ENCODE measurements at places on chromosomes 6 and 20.

GRCh38 chr20:8330785-8331695 lies 199.0 kb downstream of the PLCB1 start:
- DNase-seq: no peak

- no peak for DNase-seq
These were observed 47.2 kb downstream of the SLC9A8 start for GRCh38 chr20:49859807-49860206.

DNA sequence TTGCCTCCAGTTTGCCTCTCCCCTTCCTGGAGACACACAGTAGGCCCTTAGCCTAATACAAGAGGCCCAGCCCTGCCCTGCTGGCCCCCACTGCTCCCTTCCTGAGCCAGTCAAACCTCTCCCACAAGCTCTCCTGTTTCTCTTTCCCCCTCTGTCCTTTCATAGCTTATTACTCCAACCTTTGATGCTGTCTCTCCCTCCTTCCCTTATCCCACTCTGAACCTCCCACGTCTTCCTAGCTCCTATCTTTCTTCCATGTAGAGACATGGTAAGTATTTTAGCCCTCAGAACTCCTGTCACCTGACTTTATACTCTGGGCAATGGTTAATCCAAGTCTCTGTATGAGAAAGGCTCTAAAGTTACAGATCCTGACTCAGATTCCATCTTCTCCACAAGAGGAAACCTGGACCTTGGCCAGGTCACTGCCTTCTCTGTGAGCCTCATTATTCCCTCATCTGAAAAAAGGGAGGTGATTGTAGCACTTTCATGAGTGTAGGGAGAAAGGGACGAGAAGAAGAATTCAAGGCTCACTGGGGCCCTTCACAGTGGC lies 6.7 kb downstream of the TGIF2 start:
- no peak for DNase-seq

DNA sequence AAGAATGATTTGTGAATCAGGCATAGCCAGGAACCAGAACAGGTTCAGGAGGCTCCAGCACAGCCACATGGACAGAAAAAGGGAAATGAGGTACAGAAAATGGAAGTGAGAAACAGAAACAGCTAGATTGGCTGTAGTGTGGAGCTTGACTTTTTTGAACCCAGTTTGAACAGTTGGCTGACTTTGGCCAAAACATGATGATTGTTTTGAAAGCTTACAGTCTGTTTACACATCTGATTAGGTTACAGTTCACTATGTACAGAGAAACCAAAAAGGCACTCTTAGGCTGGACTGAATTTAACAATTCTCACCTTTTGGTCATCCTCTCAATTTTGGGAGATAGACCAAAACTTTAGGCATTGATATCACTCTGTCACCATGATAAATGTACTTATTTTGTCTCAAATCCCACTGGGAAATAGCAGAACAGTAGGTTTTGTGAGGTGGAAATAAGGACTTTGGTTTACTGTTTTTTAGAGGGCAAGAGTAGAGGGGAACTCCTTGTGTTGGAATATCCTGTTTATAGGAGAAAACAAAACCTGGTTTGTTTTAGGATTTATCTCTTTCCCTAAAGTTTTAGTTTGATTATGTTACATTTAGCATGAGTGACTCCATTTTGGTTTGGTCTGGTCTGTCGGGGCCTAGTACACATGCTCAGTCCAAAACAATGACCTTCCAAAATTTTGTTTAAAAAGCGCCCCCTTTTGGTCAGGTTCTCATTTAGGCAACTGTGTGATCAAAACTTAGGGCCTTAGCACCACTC lies 123.1 kb downstream of the OLIG3 start:
- DNase-seq: no peak

DNA sequence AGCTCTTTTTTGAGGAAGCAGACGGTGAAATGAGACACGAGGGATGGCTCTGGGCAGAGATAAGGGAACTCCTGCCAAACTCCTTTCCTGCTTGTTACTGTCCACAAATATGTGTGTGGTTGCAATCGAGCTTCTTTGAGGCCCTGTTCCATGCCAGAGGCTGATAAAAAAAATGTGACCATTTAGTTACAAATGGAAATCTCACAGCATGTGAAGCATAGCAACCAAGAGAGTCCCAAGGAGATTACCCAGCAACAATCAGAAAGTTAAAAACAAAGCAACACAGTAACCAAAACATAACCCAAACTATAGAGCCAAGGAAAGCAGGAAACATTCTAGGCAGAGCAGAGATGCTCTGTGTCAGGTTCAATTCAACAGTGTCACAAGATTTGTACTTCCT lies 35.4 kb upstream of the HMGN3 start:
- DNase-seq: no peak

DNA sequence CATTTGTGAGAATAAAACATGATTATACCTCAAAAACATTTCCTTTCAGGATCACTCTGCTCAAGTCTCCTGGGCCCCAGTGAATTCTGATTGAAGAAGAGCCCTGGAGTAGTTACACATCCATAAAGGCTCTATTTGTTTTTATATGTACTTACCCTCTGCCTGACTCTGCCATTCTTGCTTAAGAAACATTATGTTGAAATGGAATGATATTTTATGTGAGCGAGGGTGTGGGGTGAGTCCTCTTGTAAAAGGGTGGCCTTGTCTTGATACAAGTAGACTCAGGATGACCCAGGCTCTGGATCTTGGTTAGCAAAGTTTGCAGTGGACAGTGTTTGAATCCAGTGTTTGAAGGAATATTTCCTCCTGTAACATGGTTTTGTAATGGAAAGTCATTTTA lies 215.4 kb upstream of the PREP start:
- DNase-seq: no peak

DNA sequence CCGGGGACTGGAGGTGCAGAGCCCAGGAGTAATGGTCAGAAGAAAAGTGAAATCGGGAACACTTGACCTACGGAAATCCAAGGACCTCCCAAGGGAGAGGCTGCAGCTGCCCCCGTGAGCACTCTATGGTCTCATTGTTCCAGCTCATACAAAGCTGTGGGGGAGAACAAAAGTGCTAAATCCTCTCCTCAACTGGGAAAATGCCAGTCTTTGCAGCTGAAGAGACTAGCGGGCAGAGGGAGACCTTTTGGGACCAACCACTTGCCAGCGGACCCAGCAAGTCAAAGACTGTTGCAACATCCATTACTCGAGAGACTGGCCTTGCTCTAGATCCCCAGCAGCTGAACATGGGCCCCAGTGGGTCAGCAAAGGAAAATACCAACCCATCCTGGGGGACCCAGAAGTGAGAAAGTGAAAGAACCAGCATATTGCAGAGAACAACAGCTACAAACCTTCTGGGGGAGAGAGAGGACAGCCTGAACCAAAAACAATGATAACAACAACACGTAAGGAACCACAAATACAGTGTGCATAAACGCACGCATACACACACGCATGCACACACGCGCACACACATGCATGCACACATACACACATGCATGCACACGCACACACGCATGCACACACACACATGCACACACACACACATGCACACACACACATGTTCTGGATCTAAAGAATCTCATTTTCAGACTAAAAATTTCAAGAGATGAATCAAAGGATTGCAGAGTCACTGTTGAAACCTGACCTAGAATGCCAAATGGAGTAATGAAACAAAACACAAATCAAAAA lies 24.7 kb upstream of the ELMO2 start:
- DNase-seq: no peak

GRCh38 chr20:59299945-59300332 lies 472 bp upstream of the EDN3 start:
- DNase-seq: no peak

DNA sequence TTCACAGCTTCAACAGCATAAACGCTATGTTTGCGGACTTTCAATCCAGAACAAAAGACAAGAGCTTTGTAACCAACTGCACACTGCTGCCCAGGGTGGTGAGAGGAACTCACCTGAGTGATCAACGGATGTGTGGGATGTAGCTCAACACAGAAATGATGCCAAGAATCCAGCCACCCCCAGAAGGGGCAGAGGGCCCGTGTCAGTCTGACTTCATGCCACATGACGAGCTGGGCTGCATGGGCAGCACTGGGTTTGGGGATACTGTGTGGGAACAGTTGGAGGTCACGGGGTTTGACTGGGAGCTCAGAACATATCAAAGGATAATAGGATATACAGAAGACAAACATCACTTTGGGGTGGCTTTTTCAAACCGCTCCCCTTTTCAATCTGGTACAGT lies 79.4 kb upstream of the TRAF3IP2 start:
- no peak for DNase-seq

DNA sequence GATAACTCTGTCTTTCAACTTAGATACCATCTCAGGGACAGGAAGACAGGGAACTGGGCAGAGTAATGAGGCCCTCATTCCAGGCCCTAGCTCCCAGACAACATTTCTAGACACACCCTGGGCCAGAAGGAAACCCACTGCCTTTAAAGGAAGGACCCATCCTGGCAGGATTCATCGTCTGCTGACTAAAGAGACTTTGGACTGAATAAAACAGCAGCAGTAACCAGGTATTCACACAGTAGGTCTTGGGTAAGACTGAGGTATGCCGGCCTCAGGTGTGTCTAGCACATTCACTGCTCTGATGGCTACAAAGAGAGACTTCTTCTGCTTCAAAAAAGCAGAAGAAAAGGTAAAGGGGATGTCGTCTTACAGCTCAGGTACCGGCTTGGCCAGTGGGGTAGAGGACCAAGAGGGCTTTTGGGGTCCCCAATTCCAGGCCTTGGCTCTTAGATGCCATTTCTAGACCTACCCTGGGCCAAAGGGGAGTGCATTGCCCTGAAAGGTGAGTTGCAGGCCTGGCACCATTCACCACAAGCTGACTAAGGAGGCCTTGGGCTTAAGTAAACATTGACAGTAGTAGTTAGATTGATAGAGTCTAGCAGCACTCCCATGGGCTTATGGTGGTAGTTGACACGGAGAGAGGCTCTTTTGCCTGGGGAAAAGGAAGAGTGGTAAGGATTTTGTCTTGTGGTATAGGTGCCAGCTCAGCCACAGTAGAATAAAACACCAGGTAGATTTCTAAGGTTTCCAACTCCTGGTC lies 13.4 kb downstream of the SNX14 start:
- no peak for DNase-seq

DNA sequence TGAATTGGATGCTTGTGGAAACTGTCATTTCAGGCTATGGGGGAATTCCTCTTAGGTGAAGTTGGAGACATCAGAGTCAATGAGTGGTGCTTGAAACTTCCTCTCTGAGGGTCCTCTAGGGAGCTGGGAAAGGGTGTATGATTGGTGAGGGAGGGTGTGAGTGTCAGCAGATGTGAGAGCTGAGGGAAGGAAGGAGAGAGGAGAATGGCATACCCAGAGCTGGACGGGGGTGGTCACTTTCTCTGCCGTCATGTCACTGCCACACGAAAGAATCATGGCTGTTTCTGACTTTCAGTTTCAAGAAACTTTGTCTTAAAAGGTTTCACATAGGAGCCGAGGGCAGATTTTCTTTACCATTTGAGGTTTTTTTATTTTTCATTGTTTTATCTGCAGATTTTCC lies 50.3 kb downstream of the DEK start:
- no peak for DNase-seq

DNA sequence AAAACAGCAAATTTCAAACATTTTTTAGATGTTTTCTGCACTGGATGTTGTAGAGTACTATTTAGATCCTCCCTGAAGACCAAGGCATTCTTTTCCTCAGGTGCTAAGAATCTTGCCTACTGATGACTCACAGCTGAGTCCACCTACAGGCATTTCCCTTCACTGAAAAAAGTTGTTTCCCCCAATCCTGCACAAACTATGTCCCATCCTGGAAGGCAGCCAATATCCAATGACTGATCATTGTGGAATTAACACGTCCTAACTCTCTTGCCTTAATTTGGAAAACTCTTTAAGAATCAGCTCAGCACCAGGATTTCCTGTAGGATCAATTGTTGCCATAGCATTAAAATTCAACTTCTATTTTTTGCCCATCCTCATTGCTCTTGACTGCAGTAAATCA lies 268.4 kb upstream of the IRAK1BP1 start:
- DNase-seq: no peak

DNA sequence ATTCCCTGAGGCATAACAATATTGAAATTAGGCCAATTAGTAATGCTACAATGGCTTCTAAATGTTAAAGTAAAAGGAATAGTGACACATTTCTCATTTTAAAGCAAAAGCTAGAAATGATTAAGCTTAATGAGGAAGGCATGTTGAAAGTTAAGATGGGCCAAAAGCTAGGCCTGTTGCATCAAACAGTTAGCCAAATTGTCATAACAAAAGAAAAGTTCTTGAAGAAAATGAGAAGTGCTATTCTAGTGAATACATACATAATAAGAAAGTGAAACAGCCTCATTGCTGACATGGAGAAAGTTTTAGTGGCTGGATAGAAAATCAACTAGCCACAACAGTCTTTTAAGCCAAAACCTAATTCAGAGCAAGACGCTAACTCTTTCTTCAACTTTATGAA lies 12.9 kb downstream of the OR2A4 start:
- DNase-seq: no peak

GRCh38 chr6:88662163-88662580 lies 301.2 kb downstream of the RNGTT start:
- DNase-seq: no peak

DNA sequence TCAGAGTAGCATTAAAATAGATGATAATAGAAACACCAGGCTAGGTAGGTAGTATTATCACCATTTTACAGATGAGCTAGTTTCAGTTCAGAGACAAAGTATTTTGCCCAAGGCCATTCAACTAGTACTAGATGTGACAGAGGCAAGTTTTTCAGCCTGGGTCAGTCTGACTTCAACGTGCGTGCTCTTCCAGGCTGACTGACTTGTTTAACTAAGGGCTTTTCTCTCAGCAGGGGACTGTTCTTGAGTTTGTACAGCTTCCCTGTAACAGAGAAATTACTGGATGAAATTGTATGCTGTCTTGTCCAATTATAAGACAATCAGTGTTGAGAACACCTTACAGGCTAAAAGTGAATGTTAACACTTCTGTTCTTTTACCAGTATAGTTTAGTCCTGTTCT lies 333.5 kb upstream of the MAN1A1 start:
- no peak for DNase-seq

DNA sequence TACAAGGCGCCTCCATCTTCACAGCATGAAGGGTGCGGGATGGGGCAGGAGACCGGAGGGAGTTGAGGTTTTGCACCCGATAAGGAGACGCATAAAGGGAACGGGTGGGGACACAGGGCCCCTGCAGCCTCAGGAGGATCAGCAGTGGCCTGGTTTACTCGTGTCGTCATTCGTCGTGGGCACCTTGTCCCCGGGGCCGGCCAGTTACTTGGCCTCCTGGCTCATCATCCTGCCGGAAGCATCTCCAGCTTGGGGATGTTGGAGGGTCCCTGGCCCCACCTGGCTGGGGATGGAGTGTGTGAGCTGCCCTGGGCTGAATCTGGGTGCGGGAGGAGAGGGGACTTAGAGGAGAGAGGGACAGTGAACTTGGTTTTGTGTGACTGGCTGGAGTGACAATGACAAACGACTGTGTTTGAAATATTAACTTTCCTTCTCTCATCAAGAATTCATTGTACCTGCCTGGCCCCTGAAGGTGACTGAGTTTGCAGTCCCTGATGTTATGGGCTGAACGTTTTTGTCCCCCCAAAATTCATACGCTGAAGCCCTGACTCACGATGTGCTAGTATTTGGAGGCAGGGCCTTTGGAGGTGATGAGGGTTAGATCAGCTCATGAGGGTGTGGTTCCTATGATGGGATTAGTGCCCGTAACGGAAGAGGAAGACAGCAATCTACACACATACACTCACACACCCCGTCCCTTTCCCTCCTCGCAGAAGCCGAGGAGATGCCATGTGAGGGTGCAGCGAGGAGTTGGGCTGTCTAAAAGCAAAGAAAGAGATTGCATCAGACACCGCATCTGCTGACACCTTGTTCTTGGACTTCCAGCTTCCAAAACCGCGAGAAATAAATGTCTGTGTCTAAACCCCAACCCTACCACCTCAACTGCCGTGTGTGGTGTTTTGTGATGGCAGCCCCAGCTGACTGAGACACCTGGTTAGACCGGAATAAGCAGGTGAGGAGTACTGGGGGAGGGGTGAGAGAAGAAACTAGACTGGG lies 65.0 kb upstream of the MAP3K4 start:
- no peak for DNase-seq

- DNase-seq: no peak
These were observed 29.6 kb upstream of the SMIM26 start for GRCh38 chr20:18537651-18538050.
